Activated T-helper 17 cell treated with anti-CD3 and anti-CD28 coated beads, Interleukin-2, amount 50 U/mL, for 72 hours (primary cell): ENCODE measurements at places on chromosomes 3 and 15.

- ATAC-seq: no peak
These were observed 94.3 kb upstream of the TRPM1 start for GRCh38 chr15:31195871-31196270.

DNA sequence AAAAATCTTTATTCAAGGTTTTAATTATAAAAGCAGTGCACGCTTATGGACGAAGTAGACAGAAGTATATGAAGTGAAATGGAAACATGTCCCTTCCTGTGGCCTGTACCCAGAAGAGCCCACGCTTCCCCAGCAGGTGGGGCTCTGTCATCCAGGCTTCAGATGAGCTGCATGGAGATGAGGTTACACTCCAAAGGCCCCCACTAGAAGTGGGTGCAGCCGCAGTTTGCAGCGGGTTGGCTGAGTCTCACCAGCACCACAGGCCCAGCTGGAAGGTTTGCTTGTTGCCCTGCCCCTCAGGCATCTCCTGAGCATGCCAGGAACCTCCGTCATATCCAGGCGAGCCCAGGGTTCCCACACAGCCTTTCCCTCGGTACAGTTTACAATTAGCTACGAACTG lies 33.1 kb downstream of the PRR20G start:
- no peak for ATAC-seq

- ATAC-seq: peak; percentile 56
These were observed 45.2 kb upstream of the BDH1 start for GRCh38 chr3:197600796-197601565.

GRCh38 chr15:59524331-59524731 lies 86.3 kb downstream of the FAM81A start:
- ATAC-seq: no peak

DNA sequence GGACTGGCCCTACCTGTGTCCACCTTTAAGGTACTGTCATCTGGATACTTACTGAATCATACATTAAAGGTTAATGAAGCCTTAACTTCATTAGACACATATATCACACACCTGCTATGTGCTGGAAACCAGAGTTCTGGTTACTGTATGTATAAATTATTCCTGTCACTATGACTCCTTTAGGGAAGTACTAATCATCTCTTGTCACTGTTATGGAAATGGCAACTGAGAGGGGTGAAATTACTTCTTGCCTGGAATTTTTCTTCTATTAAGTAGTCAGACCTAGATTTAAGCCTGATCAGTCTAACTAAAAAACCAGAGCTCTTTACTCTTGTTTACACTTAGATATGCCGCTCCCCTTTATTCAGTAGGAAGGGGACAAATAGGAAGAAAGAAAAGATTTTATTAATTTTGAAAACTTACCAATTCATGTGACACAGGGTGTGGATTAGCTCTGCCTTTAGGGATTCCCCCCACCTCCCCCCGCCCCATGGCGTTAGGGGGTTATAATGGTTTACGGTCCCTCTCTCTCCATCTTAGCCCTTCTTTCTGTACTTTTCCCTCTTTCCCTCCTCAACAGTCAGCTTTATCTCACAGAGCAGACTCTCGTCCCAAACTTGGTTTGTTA lies 152.5 kb downstream of the KLHL25 start:
- ATAC-seq: no peak

DNA sequence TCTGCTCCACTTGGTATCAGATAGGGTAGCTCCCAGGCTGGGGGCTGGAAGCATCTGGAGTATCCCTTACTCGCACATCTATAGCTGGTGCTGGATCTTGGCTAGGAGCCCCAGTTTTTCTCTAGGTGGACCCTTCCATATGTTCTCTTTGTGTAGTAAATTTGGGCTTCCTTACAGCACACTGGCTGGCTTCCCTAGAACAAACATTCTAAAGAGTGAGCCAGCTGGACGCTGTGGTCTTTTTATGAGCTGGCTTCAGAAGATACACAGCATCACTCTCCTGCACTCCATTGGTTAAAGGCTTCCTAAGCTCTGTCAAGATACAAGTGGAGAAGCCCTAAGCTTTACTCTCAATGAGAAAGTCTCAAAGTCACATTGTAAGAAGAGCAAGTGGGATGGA lies 322.1 kb downstream of the WDR72 start:
- ATAC-seq: no peak

GRCh38 chr15:29556380-29556779 lies 265.9 kb downstream of the TJP1 start:
- no peak for ATAC-seq

DNA sequence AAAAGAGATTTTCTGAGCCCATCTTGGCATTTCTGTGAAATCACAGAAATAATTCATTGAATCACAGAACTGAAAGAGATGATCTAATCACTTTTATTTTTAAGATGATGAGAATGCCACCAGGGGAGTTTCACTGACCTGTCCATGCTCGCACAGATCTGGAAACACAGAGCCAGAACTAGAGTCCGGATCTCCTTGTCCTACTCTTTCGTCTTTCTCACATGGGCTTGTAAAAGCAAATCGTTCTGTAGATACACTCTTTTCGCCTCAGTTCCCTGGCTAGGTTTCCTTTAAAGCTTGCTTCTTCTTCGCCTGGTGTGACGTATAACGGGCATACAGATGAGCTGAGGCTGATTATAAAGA lies 122.5 kb upstream of the SPRED1 start:
- ATAC-seq: peak; percentile 62
